ENCODE measurements at places on chromosomes 6 and 20. TPM values are rescaled to one million over a fixed set of nuclear protein-coding genes. Genes with fewer than 3 reads are reported as not detected.
A peak's percentile ranks its signal among the peaks of the same experiment; 100 is the strongest.

DNA sequence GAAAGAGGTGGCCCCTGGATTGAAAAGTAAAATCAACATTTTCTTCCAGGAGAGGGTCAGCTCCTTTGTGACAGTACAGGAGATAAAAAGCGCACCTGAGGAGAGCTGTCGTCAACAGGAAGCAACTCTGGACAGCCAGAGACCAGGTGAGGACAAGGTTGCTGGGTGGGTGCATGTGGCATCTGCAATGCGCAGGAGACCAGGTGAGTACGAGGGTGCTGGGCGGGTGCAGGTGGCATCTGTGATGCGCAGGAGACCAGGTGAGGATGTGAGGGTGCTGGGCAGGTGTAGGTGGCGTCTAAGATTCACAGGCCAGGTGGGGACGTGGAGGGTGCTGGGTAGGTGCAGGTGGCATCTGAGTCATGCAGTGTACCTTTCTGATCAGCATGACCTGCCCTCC is 38.4 kb downstream of the WDR27 start:
- no peak for DNase-seq

DNA sequence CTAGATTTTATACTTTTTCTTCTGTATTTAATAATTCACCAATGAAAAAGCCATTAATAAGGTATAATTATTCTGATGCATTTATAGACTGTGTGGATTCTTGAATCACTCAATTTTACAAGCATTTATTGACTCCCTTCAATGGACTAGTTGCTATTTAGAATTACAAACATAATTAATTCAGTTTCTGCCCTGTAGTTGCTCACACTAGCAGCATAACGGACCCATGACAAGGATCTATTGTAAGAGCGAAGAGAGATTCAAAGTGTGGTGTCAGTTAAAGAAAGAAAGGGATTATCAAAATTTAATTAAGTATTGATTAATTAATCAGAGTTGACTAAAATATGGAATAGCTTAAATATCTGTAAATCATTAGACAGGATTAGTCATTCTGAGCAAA is 602.6 kb upstream of the PTCHD4 start:
- DNase-seq = no peak

- DNase-seq = no peak
Observed at GRCh38 chr20:46978951-46979491, 84.4 kb downstream of the EYA2 start.

- no peak for DNase-seq
Observed at GRCh38 chr6:110013386-110013785, 35.3 kb downstream of the GPR6 start.

DNA sequence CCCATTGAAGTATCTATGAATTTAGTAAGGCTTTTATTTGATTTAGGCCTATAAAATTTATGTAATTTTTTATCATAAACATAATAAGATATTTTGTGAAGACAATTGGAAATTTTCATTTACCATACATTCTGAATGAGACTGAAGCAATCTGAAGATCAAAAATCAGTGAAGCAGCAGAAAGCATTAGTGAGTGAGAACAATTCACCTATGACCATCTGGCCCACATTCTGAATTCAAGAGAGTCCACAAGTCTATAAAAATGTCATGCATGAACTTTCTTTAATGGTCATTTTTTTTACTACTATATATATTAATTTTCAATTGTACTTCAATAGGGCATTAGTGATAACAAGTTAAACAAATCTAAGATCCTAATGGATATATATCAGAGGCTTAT is 1026.6 kb upstream of the MAP3K7 start:
- DNase-seq = no peak

The STX11 gene
- polyA plus RNA-seq = 2.1 TPM

The MICB gene
- polyA plus RNA-seq = 1.2 TPM

- no peak for DNase-seq
Observed at GRCh38 chr6:12602342-12602741, 114.2 kb upstream of the PHACTR1 start.

The NRN1 gene
- polyA plus RNA-seq = 22.6 TPM

The MYCT1 gene
- polyA plus RNA-seq = 19.7 TPM

- DNase-seq = no peak
Observed at GRCh38 chr6:71579902-71580301, 291.3 kb downstream of the OGFRL1 start.

The KIAA1586 gene
- 12.4 TPM for polyA plus RNA-seq

The OLIG3 gene
- polyA plus RNA-seq = not detected

The DHX35 gene
- polyA plus RNA-seq = 8.7 TPM

The PDYN gene
- polyA plus RNA-seq = not detected

The FOXS1 gene
- 7.3 TPM for polyA plus RNA-seq

DNA sequence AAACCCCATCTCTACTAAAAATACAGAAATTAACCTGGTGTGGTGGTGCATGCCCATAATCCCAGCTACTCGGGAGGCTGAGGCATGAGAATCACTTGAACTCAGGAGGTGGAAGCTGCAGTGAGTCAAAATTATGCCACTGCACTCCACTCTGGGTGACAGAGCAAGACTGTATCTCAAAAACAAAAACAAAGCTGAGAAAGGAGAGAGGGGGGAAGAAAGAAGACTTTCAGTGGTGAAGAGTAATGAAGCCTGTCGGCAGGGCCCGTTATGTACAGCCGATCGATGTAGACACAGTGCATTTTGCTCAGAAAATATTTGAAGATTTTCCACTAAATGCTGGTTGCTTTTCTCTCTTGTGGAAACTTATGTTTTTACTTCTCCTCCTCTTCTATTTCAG is 13.8 kb downstream of the VAPB start:
- no peak for DNase-seq

DNA sequence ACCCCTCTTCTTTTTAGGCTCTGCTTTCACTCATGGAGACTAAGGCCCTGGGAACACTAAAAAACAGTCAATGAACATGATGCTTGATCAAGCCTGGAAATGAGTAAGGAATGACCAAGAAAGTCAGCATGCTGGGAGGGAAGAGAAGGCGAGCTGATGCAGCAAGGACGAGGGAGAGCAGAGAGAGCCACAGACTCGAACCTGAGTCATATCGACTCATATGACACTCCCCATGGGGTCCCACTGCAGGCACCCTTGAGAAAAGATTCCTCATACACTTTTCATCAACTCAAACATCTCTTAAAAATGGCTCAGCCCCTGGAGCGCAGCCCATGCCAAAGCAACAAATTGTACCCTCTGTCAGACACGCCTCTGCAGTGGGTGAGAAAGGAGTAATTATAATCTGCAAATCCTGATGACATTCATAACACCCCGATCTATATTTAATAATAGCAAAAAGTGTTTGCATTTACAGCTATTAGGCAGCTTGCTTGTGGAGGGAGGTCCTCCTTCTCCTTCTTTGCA is 127.2 kb downstream of the F13A1 start:
- no peak for DNase-seq

GRCh38 chr6:35299674-35300073 is 2.1 kb downstream of the DEF6 start:
- peak; percentile 55 for DNase-seq

- peak; percentile 98 for DNase-seq
Observed at GRCh38 chr6:121830736-121831135, 395.3 kb downstream of the GJA1 start.

The ASF1A gene
- polyA plus RNA-seq = 17.0 TPM

DNA sequence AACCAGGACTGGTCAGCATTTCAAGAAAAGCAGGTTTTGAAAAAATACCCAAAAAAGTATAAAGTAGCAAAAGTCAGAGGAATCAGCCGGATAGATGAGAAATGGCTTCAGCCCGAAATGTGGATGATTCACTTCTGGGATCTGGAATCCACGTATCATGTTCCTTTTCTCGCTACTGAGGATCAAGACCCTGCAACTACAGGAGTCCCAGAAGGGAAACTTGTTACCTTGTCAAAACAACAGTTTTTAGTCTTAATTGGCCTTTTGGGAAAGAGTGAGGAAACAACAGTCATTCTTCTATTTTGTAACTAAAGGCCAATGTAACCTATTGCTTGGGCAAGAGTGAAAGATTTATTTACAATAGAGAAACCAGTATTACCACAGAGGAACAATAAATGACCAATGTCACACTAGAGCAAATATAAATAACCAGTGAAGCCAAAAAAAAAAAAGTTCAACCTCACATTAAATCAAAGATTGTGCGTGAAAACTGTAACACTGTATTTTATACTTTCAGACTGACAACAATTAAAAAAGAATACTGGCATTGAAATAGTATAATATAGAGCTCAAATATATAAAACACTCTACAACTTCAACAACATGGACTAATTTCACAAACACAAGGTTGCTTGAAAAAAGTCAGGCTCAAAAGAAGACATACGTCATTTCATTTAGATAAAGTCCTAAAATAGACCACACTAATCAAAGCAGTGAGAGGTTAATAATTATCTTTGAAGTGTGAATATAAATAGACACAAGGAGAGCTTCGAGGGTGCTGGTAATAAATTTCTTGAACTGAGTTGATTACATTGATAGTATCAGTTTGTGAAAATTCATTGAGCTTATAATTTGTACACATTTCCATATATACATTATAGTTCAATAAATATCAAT is 116.2 kb downstream of the GFRAL start:
- DNase-seq = no peak

DNA sequence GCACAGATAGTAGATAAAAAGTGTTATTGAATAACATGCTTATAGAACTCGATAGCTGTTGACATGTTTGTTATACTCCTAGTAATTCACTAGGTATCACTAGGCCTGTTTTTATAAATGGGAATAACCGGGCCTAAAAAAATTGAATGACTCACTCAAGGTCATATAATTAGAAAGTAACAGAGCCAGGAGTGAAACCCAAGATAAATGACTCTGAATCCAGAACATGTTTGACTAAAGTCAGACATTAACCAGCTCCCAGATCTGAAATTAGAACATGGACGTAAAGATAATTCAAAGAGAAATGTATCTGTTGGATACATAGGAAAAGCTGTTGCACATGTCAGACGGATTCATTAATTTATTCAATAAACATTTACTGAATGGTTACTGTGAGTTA is 26.9 kb downstream of the RGS17 start:
- no peak for DNase-seq
